ENCODE measurements at places on chromosomes 7 and 10.

DNA sequence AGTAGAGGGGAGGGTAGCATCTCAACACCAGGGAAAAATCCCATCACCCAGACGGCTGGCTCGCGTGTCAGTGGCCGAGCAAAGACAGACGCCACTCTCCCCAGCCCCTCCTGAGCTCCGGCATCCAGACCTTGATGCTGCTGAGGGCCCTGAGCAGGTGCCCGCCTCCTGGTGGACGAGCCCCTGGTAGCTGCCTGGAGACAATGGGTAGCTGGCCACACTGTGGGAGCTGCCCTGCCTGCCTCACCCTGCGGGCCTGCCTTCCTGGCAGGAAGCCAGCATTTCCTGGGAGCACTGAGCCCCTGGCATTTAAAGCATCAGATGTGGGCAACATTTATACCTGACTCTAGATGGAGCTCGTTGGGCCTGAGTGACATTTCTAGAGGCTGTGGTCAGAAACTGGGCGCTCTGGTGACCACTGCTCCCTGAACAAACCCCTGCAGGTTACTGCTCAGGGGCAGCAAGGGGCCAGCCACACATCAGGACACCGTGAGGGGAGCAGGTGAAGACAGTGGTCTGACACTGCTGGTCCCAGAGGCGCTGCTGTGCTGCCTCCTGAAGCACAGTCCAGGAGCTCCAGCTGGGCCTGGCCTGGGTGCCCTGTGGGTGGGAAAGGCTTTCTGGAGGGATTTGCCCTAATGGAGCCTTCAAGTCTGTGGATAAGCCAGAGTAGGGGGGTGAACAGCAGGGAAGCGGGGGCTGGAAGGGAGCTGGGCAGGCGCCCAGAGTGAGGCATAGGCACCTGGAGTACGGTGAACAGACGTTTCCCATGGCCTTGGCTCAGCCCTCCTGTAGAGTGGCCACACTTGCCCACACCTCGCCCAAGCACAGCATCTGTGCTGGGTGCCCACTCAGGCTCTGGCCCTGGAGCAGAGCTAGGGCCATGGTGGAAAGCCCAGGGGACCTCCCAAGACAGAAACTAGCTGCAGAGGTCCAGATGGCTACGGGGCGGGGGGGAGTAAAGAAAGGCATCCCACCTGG lies 138.7 kb downstream of the MAPK8 start:
- DNase-seq = no peak

GRCh38 chr7:151684408-151685175 lies 164.9 kb upstream of the RHEB start:
- no peak for DNase-seq

- no peak for DNase-seq
These were observed 59.0 kb downstream of the CCDC6 start for GRCh38 chr10:59847326-59847725.

DNA sequence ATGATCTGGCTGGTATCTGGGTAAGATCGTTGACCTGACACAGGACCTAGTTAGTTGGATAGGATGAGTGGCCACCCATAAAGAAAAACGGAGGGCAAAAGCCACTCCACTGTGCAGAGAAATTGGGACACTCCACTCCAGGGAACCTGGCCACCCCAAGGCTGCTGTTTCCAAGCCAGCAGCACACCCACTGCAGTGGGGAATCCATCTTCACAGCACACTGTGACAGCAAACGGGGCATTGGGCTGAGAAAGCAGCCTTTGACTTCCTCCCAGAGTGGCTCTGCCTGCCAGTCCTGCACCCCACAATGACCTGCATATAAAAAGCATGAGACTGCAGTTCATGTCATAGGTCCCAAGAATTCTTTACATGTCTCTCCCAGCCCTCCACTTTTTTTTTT lies 52.9 kb downstream of the MTPN start:
- DNase-seq = no peak

- DNase-seq = no peak
These were observed 99.6 kb downstream of the PRPF18 start for GRCh38 chr10:13686331-13686752.

- DNase-seq = no peak
These were observed 6.1 kb upstream of the UBE2H start for GRCh38 chr7:129958643-129959470.

GRCh38 chr7:36748017-36748487 lies 23.8 kb upstream of the AOAH start:
- DNase-seq = no peak

DNA sequence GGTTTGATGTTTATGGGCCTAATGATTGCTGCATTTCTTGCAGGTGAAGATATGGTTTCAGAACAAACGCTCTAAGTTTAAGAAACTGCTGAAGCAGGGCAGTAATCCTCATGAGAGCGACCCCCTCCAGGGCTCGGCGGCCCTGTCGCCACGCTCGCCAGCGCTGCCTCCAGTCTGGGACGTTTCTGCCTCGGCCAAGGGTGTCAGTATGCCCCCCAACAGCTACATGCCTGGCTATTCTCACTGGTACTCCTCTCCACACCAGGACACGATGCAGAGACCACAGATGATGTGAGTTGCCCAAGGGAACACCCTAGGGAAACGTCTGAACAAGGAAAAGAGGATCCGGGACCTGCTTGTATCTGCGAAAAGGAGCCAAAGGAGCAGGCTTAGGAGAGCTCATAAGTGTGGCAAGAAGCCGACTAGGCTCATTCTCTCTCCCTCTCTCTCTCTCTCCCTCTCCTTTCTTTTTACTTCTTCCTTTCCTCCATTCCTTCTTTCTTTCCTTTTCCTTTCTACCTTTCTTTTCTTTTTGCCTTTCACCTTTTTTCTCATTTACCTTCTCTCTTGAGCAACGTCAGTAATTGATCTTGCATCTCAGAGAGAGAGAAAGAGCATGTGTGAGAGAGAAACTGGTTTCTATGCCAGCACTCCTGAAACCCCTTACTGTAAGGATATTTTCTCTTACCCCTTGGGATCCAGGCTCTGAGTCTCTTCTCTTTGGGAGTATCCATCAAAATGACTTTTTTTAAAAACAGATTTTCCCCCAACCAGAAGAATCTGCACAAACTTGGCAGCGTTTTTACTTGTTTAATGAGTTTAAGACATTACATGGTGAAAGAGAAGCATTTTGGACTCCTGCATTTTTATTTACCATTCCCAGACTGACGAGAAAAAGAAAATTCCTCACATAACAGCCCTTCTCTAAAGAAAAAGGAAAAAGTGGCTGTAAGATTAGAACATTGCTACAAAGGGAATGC lies 4.7 kb downstream of the DLX6 start:
- DNase-seq = no peak

- no peak for DNase-seq
These were observed 739.7 kb downstream of the PARD3 start for GRCh38 chr10:34075254-34075926.

GRCh38 chr7:108358553-108358952 lies 97.7 kb downstream of the NRCAM start:
- peak; percentile 74 for DNase-seq

DNA sequence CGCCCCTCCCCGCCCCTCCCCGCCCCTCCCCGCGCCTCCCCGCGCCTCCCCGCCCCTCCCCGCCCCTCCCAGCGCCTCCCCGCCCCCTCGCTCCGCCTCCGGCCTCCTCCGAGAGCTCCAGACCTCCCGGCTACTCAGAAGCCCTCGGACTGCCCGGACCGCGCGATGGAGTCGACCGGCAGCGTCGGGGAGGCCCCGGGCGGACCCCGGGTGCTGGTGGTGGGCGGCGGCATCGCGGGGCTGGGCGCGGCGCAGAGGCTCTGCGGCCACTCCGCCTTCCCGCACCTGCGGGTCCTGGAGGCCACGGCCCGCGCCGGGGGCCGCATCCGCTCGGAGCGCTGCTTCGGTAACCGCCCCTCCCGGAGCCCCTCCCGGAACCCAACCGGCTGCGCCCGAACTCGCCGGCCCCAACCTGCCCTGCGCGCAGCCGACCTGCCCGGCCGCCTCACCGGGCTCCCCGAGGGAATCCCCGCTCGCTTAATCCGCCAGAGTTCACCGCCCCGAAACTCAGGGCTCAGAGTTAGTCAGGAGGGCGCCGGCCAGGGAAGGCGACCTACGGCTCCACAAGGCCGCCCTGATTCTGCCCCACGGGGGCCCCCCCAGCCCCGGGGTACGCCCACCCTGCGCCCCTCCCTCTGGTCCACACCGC lies at the start of gene PAOX:
Gene PAOX (plus strand): TSS at position 111 of the 649 bp plus-strand sequence. CDS start 55 bp downstream, at position 166.
- DNase-seq = peak; percentile 6

GRCh38 chr10:78599122-78599853 lies 469.5 kb upstream of the ZMIZ1 start:
- DNase-seq = no peak

- no peak for DNase-seq
These were observed 22.9 kb downstream of the GTF2IRD1 start for GRCh38 chr7:74476626-74477025.

GRCh38 chr7:127417346-127417745 lies 24.8 kb upstream of the ZNF800 start:
- no peak for DNase-seq

- peak; percentile 34 for DNase-seq
These were observed 31.1 kb downstream of the PCGF5 start for GRCh38 chr10:91251430-91252056.

DNA sequence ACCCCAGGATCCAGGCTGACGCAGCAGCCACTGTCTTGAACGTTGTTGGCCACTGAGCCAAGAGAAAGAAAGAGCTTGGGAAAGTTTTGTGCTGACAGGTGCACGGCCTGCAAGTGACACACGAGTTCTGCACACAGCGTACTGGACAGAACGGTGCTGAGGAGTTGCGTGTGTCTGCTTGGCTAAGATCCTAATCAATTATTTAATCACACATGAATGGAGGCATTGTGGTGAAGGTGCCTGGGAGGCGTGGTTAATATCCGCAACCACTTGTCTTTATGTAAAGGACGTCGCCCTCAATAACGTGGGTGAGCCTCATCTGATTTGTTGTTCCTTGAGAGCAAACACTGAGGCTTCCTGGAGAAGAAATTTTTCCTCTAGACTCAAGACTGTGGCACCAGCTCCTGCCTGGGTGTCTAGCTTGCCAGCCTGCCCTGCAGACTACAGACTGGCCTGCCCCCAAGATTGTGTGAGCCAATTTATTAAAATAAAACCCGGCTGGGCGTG lies 16.6 kb upstream of the GNA12 start:
- no peak for DNase-seq

- DNase-seq = no peak
These were observed 2.0 kb upstream of the GNAI1 start for GRCh38 chr7:80132594-80132993.

GRCh38 chr7:47638679-47639315 lies 56.9 kb upstream of the TNS3 start:
- no peak for DNase-seq

- DNase-seq = no peak
These were observed 18.2 kb upstream of the COL13A1 start for GRCh38 chr10:69783515-69783914.

DNA sequence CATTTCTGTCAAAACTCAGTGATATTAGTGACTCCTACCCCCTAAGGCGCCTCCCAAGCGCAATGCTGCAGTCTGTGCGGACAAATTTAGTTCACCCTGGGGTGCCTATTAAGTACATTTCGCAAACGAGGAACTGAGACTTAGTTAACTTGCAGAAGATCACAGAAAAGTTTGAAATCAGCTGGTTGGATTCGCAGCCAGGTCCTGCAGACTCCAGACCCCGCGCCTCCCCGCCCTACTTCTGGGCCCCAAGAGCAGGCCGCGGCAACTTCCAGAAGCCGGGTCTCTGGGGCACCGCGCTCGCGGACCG lies 588 bp downstream of the CYREN start:
- no peak for DNase-seq

- DNase-seq = no peak
These were observed 9.8 kb downstream of the PODXL start for GRCh38 chr7:131546583-131547141.

DNA sequence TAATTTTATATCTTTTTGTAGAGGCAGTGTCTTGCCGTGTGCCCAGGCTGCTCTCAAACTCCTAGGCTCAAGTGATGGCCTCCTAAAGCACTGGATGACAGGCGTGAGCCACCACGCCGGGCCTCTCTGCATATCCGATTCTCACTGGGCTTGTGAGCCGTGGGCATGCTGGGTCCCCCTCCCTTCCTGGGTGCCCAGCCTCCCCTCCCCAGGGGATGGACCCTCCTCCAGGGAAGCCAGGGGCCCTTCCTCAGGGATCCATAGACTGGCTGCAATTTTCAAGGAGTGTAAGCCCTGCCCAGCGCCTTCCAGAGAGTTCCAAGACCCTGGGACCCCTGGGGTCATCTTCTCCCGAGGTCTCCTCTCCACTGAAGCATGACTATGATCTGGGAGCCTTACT lies 23.7 kb upstream of the ELFN1 start:
- DNase-seq = no peak

- DNase-seq = no peak
These were observed 103.9 kb downstream of the SLC37A3 start for GRCh38 chr7:140294454-140294853.

DNA sequence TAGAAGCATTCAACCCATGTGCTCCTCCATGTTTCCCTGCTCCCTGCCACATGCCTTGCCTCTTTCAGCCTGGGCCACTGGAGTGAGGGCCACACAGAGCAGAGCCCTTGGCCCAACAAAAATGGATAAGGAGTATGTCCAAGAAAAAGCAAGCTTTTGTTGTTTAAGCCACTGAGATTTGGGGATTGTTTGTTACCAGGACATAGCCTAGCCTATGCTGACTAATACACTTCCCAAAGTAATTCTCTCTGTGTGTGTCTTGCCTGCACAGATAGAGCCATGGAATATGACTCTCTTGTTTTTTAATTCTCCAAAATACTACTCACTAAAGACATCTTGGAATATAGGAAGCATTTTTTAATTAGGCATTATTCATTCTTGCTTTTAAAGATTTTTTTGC lies 13.5 kb upstream of the ITIH2 start:
- DNase-seq = no peak

DNA sequence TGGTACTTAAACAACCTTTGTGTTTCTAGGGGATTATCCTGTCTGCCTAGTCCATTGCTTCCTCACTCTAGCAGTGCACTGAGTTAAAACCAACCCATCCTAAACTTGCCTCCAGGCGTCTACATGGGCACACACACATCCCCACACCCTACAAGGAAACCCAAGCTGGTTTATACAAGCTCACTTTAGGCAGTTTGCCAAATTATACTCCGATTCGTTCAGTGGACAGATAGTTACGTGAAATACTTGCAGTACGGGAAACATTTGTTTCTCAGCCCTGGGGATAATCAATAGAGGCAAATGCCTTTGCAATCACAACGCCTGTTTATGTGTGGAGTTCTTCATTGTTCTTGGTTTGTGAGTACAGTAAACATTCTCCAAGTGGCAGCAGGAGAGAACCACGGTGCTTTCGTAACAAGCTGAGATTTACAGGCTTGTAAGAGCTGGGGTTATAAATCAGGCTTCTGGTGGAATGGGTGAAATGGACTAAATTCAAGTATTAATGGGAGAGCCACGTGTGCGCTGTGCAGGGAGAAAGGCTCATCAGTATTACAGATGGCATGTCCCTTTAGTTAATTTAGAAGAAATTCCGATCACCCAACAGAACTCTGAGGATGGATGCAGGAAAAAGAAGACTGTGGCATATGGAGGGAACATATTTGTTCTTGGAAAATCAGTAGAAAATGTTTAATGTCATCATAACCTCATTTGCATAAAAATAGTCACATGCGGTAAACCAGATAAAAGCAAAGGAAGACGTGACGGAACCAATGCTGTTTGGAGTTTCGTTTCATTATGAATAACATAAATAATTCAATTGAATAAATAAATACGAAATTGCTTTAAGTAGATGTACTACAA lies 217.1 kb downstream of the GALNT17 start:
- no peak for DNase-seq

Data from NCI-H2227 treated with DMSO at 0.1 percent for 48 hours (cell line).